ENCODE measurements at places on chromosomes 3 and 15.

DNA sequence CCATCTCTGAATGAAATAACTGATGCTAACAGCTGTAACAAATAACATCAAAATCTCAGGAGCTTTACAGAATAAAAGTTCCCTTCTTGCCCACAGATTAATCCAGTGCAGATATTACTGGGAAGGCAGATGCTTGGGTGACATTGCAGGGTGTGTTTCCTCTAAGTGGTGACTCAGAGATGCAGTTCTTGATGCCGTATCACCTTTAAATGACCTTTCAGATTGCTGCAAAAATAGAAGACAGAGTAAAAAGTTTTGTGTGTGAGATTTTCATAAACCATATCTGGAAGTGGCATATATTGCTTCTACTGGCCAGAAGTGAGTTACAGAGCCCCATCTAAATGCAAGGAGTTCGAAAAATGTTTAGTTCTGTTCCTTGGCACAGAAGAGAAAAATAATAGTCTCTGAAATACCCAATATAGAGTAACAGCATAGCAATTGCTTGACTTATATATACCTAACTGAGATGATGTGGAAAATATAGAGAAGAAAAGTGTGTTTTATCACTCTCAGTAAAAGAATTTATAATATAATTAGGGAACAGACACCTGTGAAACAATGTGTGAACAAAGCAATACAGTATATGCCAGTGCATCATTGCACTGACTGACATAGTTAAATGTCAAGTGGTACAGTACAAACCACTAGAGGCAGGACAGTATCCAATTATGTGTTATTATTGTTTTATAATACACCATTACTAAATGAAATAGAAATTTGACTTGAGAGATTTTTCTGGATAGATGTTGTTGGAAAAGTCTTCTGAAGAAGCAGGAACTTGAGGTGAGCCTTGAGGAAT is 430.7 kb upstream of the CBLB start:
- no peak for DNase-seq

DNA sequence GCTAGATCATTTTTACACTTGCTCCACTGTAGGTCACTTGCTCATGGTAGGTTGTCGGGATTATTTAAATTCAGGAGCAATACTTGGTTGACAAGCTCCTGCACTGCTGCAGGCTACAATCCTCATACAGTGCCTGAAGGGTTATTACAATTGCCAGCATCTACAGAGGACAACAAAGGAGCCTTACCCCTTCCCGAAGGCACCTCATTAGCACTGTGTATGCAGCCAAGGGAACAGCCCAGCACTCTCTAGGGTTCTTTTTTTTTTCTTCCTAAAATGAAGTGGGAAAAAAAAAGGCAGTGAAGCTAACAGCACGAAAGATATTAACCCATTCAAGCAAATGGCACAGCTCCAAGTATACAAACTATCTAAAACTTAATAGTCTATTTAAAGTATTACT is 142.7 kb downstream of the ULK4 start:
- no peak for DNase-seq

GRCh38 chr3:125059488-125060245 is 3.9 kb upstream of the HEG1 start:
- DNase-seq = no peak

DNA sequence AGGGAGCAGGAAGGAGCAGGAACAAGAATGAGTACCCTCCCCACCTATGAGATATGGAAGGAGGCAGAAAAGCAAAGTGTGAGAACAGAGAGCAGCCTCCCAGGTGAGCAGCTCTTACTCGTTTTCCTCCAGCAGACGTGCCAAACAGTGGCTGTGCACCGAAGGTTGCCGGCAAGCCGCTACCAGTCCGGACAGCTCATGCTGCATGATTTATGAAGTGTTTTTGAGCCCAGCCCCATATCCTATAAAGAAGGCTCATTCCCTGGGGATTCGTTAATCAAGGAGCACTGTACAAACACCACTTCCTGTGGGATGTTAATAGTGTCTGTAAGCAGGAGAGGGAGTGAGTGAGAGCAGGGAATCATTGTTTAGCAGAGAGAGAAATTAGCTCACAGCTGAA is 118.3 kb upstream of the FOXB1 start:
- no peak for DNase-seq

- no peak for DNase-seq
Measured at GRCh38 chr3:168881804-168882203, 781.7 kb downstream of the MECOM start.

- DNase-seq = peak; percentile 57
Measured at GRCh38 chr3:63351159-63352007, 73.3 kb downstream of the SYNPR start.

- DNase-seq = no peak
Measured at GRCh38 chr15:33515121-33515520, 204.4 kb downstream of the RYR3 start.

DNA sequence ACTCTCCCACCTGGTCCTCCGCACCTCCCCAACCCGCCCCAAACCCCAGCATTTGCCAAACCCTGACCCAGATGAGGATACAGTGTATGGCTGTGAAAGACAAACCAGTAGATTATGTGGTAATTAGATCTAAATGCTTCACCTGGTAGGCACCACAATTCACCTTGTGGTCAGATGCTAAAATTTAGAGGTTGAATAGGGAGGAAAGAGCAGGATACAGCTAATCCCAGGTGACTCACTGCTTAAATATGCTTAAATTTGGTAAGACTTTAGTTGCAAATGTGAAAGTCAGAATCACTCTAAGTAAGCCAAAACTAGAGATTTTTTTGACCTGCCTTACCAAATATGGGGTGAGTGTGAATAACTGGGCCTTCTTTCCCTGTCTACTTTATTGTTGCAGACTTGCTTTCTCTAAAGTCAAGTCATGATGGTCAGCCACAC is 105.5 kb downstream of the MME start:
- DNase-seq = peak; percentile 67

DNA sequence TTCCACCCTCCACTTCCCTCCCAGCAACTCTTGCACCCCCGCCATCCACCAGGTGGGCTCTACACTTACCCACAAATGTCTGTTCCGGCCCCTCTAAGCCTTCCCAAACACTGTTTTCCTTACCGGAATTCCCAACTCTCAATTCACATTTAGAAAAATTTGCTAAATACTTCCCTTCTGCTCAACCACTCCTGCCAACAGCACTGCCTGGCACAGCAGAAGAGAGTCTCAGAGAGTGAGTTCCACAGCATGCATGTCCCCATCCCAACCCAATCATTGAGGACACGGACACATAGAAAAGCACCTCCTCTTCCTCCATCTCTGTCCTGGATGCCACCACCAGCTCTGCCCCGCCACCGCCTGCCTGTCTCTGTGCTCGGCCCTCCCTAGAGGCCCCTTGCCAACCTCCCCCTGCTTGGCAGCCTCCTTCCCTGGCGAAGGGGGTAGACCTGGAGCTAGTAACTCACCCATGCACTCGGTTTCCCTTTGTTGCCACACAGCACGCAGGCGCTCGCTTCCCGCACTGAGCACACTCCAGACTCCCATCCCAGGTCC is 66.2 kb upstream of the SLC6A1 start:
- DNase-seq = no peak

DNA sequence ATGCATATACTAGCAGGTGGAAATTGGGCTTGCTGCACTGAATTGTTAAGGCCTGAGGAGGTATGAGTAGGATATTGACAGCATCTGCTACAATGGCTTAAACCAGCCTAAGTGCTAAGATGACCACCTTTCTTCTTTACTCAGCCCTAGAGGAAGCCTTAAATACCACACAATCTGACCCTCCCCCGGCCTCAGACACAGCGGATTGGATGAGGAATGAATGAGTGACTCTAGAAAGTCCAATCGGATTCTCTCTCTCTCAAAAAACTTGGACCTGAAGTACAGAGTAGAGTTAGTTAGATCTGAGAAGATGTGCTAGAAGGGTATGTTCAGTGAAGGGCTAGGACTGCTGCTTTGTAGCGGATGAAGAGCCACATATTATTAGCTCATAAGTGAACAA is 39.9 kb upstream of the C3orf49 start:
- DNase-seq = no peak

DNA sequence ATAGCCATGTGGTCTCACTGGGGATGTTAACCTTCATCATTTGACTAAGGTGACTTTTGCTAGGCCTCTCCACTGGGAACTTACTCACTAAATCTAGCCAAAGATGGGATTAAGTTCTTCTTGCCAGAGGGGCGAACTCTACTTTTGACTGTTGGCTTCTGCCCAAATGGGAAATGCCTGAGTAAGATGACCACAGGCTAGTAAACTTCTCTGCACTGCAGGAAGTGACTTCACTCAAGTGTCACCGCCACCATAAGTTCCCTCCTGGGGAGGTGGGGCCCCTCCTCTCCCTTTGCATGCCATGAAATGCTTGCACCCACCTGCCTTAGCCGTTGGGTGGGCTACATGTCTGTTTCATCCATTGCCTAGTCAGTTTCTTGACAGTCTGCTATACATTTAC is 388.3 kb downstream of the FEZF2 start:
- DNase-seq = no peak

- no peak for DNase-seq
Measured at GRCh38 chr15:67117370-67117769, 52.0 kb downstream of the SMAD3 start.

GRCh38 chr3:54146506-54147239 is 24.3 kb downstream of the CACNA2D3 start:
- DNase-seq = no peak

- peak; percentile 69 for DNase-seq
Measured at GRCh38 chr15:89768071-89768500, 8.0 kb upstream of the MESP2 start.

GRCh38 chr3:125437631-125438435 is 62.7 kb upstream of the ZNF148 start:
- peak; percentile 28 for DNase-seq

- DNase-seq = peak; percentile 82
Measured at GRCh38 chr3:178097576-178097975, 438.7 kb upstream of the KCNMB2 start.

DNA sequence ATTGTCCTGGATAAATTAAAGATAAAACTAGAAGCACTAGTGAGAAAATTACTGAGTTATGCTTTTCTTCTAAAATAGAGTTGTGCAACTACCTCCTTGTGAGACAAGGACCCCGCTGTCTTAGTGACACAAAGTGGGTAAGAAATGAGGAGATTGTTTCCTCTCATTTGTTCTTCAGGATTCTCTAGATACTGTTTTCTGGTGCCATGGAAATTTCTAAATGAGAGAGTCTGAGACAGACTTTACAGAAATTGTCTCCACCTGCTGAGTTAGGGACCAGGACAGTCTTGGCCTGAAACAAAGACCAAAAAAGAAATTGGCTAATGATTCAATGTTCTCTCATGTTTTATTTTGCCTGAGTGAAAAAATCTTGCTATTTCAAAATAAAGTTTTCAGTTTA is 427.5 kb downstream of the TUSC7 start:
- no peak for DNase-seq

- peak; percentile 17 for DNase-seq
Measured at GRCh38 chr3:33645060-33645647, 72.9 kb downstream of the CLASP2 start.

DNA sequence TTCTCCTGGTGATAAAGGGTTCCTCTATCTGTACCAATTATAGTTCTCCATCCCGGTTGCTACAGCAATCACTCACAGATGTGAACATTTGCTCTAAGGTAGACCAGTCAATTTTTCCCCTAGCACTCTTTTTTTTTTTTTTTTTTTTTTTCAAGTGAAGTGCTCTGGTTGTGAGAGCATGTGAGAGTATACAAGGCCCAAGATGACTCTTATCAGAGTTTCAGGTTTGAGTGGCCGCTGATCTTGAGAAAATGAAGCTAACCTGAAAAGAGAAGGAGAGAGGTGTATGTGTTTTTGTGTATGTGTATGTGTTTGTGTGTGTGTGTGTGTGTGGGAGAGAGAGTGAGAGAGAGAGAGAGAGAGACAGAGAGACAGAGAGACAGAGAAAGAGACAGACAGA is 44.4 kb upstream of the OTOL1 start:
- DNase-seq = no peak

DNA sequence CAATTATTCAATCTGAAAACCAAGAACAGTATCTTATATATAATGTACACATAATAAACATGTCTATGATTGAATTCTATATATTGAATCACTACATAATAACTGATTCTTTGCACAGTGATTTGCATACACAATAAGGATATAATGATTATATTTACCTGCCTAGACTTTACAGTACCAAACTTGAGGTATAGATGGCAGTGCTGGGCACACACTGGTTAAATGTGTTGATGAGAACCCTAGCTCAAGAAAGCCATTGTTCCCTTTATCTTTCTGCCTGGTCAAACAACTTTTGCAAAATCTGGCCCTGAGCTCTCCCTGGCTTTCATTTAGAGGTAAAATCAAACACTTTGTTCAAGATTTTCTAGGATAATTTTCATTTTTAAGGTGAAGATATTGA is 697.7 kb downstream of the TUSC7 start:
- DNase-seq = peak; percentile 2

GRCh38 chr15:71410347-71410746 is 295.1 kb downstream of the THSD4 start:
- DNase-seq = no peak

- no peak for DNase-seq
Measured at GRCh38 chr15:80780416-80781221, 1.4 kb downstream of the CEMIP start.

GRCh38 chr3:161386991-161387770 is 15.9 kb upstream of the SPTSSB start:
- no peak for DNase-seq

GRCh38 chr3:8739757-8740504 is 6.3 kb downstream of the CAV3 start:
- peak; percentile 26 for DNase-seq
